ENCODE measurements at places on chromosomes 3 and 15.

- no peak for DNase-seq
Observed at GRCh38 chr15:43799209-43799944, 643 bp downstream of the SERINC4 start.

DNA sequence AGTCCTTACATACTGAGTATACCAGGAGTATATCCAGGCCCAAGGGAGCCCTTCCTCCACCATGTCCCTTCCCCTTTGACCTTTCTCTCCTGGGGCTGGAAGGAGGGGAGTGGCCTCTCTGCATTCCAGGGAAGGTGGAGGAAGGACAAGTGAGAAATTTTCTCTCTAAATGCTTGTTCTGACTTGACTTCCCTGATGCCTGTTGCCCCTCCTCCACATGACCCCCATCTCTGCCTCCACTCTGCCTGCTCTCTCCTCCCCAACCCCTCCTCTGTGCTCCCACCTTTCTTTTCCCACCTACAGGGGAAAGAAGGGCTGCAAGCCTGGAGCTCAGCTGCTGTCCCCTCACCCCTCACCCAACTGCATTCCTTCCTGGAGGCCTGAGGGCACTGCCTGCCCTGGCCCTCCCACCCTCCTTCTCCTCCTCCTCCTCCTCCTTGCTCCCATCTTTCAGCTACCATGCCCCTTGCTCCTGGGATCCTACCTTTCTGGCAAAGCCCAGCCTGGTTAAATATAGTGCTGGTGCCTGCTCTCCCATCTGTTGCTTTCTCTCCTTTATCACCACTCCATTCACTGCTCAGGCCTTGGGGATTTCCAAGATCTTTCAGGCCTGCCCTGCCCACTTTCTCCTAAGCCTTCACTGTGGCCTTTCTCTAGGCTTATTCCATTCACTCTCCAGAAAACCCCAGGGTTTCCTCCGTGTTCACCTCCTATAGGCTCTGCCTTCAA, 8.5 kb upstream of the DAG1 start:
- DNase-seq, result no peak

- peak; percentile 48 for DNase-seq
Observed at GRCh38 chr3:171187706-171188290, 161.3 kb upstream of the SLC2A2 start.

DNA sequence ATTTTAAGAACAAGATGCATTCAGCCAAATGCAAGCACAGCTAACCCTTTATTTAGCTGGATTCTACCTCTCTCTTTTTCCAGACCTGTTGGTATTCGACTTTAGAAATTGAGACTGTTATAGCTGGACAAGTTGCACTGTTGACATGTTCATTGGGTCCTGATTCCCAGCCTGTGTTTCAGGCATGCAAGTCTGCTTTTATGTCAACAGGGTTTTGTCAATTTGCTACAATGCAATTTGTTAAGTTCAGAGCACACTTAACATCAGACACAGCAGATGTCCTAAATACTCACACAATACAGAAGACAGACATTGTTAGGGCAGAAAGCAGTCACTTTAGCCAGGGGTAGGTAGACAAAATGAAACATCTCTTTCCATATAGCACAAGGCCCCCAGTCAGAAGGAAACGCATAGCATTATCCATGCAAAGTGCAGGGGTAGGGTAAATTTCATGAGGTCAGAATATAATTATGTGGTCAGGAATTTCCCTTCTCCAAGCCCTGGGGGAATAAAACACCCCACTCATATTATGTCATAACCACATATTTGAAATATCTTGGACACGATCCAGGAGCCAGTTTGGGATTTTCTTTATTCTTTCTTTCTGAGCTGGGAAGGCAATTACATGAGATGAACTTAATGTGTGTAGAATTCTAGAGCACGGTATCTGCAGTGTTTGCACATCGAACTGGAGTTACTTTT, 504.1 kb downstream of the NTRK3 start:
- no peak for DNase-seq

- DNase-seq, result peak; percentile 31
Observed at GRCh38 chr15:39624806-39625205, 43.9 kb downstream of the THBS1 start.

- DNase-seq, result no peak
Observed at GRCh38 chr3:107117922-107118536, 259.2 kb upstream of the CCDC54 start.

DNA sequence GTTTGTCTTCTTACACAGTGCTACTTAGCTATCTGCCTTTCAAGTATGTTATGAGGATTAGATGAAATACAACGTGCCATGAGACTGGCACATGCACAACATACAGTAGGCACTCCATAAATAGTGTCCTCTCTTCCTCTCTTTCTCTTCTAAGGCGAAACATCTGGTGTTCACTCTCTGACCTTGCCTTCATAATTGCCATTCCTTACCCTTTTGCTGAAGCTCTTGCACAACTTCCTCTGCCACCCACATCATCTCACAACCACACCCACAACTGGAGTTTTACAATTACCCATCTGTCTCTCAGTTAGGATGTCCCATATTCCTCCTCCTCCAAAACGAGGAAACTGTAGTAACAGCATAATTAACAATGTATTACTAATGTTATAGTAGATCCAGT, 26.4 kb upstream of the ACP3 start:
- no peak for DNase-seq

- no peak for DNase-seq
Observed at GRCh38 chr15:65470866-65471265, 46.6 kb downstream of the DPP8 start.

All from T-helper 2 cell (primary cell).